ENCODE measurements at places on chromosomes 11 and 22. TPM values are rescaled to one million over a fixed set of nuclear protein-coding genes. Genes with fewer than 3 reads are reported as not detected.
A peak's percentile ranks its signal among the peaks of the same experiment; 100 is the strongest.

The DLAT gene
- 28.9 TPM for total RNA-seq

The NRIP3 gene
- 1.4 TPM for total RNA-seq

The ART1 gene
- total RNA-seq = not detected

The SLC5A12 gene
- total RNA-seq = not detected

DNA sequence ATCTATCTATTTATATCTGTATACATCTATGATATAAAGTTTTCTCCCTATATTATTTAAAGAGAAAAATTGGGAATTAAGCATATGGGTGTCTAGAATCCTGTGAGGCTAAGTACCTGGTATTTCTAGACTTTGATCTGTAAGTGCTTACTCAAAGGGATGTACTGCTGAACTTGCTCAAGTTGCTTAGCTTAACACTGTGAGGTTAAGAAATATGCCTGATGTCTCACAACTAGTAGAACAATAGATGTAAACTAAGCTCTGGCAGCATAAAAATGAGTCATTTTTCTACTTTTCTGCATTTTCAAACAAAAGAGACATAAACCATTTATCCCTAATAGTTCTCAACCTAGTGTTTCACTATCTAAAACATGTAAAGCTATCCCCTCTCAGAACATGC lies 744.4 kb upstream of the ANO3 start:
- no peaks in the 10 kb centered on the region for H3K36me3 ChIP-seq
- no peak for DNase-seq
- no peaks in the 10 kb centered on the region for H3K27me3 ChIP-seq
- H3K4me3 ChIP-seq = no peak overlapping the region

DNA sequence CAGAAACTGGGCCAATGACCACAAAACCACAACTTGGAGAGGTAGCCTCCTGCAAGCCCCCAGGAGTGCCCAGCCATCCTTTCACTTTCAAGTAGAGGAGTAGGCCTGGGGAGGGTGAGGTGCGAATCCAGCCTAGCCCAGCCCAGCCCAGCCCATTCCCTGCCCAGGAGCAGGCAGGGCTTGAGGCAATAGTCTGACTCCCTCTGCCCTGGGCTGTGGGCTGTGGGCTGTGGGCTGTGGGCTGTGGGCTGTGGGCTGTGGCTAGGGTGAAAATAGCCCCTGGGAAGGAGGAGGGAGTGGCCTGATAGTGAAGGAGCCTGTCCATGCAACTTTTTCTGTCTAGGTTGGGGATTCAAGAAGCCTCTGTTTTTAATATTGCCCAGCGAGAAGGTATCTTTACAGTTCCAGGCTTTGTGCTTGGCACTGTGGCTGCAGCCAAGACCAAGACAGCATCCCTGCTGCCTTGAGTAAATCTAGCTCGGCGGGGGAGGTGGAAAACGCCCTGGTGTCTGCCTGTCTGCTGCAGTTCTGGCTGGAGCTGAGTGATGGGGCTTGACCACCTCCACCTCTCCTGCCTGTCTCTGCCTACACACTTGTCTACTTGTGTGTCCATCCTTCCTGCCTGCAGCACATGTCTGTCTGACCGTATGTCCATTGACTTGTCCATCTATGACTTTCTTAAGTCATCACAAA lies 40.7 kb downstream of the LMO1 start:
- no peak overlapping the region for H3K4me3 ChIP-seq
- DNase-seq = no peak
- H3K4me1 ChIP-seq = peaks cover 5% of the 10 kb centered on the region
- no peaks in the 10 kb centered on the region for H3K27me3 ChIP-seq

GRCh38 chr11:2736577-2737225 lies 36.9 kb upstream of the KCNQ1OT1 start:
- H3K27ac ChIP-seq = no peak overlapping the region
- H3K36me3 ChIP-seq = no peaks in the 10 kb centered on the region
- H3K4me3 ChIP-seq = no peak overlapping the region
- no peak for DNase-seq
- no peaks in the 10 kb centered on the region for H3K27me3 ChIP-seq
- H3K4me1 ChIP-seq = no peaks in the 10 kb centered on the region

- no peaks in the 10 kb centered on the region for H3K36me3 ChIP-seq
- no peak overlapping the region for H3K4me3 ChIP-seq
- DNase-seq = no peak
- no peaks in the 10 kb centered on the region for H3K27me3 ChIP-seq
Observed at GRCh38 chr22:25650833-25651232, 86.4 kb downstream of the GRK3 start.

DNA sequence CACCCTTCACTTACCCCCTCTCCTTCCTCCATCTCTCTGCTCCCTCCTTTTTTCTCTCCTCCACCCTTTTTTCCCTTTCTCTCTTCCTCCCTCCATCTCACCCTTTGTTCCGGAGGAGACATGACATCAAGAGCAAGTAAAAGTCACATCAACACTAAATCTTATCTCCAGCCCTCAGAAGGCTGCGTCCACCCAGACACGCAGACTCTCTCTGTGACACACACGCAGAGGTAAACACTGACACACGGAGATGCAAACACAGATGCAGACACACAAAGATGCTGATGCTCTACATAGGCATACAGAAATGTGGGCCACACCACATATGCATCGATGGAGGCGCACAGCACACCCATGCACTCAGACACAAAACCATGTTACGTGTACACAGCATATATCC lies 27.0 kb downstream of the NRXN2 start:
- no peaks in the 10 kb centered on the region for H3K4me1 ChIP-seq
- DNase-seq = no peak
- H3K36me3 ChIP-seq = no peaks in the 10 kb centered on the region
- no peak overlapping the region for H3K27ac ChIP-seq
- no peaks in the 10 kb centered on the region for H3K27me3 ChIP-seq

GRCh38 chr11:115819014-115819413 lies 314.8 kb upstream of the CADM1 start:
- no peaks in the 10 kb centered on the region for H3K27me3 ChIP-seq
- H3K4me3 ChIP-seq = no peak overlapping the region
- no peaks in the 10 kb centered on the region for H3K36me3 ChIP-seq

DNA sequence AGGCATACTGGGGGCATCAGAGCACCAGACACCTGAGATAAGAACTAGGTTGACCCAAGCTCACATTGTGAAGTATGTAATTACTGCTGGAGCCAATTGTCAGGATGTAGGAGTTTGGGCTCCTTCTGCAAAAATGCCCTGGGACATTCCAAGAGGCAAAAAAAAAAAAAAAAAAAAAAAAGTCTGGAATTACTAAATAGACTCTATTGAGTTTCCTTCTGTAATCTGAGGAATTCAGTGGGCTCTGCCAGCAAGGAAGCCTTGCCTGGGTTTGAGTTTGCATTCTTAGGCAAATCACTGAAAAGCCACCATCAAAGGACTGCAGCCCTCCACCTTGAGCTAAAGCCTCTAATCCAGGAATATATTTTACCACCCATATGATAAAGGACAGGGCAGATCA lies 8.0 kb upstream of the CAVIN3 start:
- no peaks in the 10 kb centered on the region for H3K4me1 ChIP-seq
- H3K4me3 ChIP-seq = no peak overlapping the region
- no peak overlapping the region for H3K27ac ChIP-seq
- no peaks in the 10 kb centered on the region for H3K36me3 ChIP-seq

DNA sequence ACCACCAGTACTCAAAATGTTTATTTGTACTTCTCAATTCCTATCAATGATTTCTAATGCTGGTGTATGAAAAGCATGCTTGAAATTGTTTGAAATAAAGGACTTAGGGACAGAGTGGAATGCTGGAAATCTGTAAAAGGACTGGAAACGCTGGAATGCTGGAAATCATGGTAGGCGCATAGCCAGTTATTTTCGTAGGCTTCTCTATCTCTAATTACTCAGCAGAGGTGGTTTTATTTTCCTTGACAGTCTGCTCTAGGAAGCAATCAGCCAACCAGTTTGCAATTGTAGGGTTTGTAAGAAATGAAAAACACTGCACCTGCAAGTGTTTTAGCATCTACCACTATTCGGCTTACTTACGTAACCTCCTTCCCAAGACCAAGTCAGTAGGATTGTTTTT lies 788 bp downstream of the LIN7C start:
- peak overlapping the region; percentile 81 for H3K4me3 ChIP-seq
- no peak for DNase-seq
- H3K27ac ChIP-seq = peak overlapping the region; percentile 94
- peaks cover 37% of the 10 kb centered on the region for H3K4me1 ChIP-seq

DNA sequence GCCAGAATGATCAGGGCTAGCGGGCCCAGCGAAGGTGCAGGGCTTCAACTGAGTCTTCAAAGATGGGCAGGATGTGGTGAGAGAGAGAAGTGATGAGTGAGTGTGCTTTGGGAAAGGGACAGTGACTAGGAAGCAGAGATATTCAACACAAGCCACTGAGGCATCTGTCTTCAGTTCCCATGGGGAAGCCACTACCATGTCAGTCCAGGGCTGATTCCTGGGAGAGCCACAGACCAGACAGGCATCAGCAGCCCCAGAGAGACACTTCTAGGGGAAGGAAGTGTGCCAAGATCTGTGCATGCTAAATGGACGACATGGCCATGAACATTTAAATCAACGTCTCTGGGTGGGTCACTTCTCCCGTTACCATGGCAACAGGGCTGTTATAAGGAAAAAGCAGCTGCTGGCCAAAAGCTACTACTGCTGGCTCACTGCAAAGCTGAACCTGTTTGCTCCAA lies 28.5 kb downstream of the P4HA3 start:
- H3K4me1 ChIP-seq = no peaks in the 10 kb centered on the region
- H3K27me3 ChIP-seq = no peaks in the 10 kb centered on the region
- DNase-seq = no peak
- no peak overlapping the region for H3K27ac ChIP-seq
- H3K4me3 ChIP-seq = no peak overlapping the region

- H3K4me3 ChIP-seq = no peak overlapping the region
- no peak overlapping the region for H3K27ac ChIP-seq
- H3K4me1 ChIP-seq = no peaks in the 10 kb centered on the region
- DNase-seq = no peak
Observed at GRCh38 chr11:63745304-63746170, 23.0 kb downstream of the ZFTA start.

GRCh38 chr11:35085531-35086165 lies 53.3 kb upstream of the CD44 start:
- H3K27me3 ChIP-seq = no peaks in the 10 kb centered on the region
- H3K4me1 ChIP-seq = peaks cover 48% of the 10 kb centered on the region
- no peak overlapping the region for H3K27ac ChIP-seq
- H3K4me3 ChIP-seq = no peak overlapping the region
- H3K36me3 ChIP-seq = no peaks in the 10 kb centered on the region
- no peak for DNase-seq

DNA sequence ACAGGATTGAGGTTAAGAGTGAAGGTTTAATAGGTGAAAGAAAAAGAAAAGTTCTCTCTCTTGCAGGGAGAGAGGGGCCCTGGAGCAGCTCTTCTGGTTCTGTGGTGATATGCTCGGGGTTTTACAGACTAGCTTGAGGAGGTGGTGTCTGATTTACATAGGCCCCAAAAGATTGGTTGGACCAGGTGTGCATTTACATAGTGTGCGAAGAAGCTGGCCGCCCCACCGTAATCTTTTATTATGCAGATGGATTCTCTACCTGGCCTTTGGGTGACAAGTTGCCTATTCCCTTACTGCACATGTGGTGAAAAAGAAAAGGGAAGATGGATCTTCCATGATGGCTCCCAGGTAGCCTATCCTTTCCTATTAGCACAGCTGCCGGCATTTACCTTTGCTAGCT lies 219.9 kb upstream of the GRIA4 start:
- no peaks in the 10 kb centered on the region for H3K27me3 ChIP-seq
- no peak for DNase-seq
- no peak overlapping the region for H3K4me3 ChIP-seq
- H3K4me1 ChIP-seq = no peaks in the 10 kb centered on the region

Measured in esophagus squamous epithelium (tissue), 5 donors.